Activated CD4-positive, alpha-beta T cell treated with anti-CD3 and anti-CD28 coated beads, Interleukin-2, amount 50 U/mL, for 48 hours (primary cell): ENCODE measurements at places on chromosomes 5 and 9.
A peak's percentile ranks its signal among the peaks of the same experiment; 100 is the strongest.

- DNase-seq, result no peak
These were observed 181.9 kb upstream of the HMHB1 start for GRCh38 chr5:143629871-143630659.

GRCh38 chr5:119527351-119527750 lies 75.1 kb downstream of the HSD17B4 start:
- DNase-seq, result no peak

DNA sequence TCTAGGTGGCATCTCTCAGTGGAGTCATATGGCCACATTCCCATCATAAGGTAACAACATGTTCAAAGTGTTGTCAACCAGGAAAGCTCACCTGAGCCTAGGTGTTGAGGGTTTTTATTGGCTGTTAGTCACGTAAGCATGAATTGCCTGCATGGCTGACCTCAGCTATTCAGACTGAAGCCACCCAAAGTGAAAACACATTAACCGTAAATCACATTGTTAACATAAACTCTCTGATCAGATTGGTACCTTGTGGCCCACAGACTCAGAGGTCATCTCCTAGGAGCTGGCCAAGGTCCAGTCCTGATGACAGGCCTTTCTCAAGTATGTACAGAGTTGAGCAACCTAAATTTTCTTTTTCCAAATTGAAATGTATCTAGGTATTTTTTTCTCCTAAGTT lies 26.7 kb downstream of the SRFBP1 start:
- DNase-seq, result no peak

DNA sequence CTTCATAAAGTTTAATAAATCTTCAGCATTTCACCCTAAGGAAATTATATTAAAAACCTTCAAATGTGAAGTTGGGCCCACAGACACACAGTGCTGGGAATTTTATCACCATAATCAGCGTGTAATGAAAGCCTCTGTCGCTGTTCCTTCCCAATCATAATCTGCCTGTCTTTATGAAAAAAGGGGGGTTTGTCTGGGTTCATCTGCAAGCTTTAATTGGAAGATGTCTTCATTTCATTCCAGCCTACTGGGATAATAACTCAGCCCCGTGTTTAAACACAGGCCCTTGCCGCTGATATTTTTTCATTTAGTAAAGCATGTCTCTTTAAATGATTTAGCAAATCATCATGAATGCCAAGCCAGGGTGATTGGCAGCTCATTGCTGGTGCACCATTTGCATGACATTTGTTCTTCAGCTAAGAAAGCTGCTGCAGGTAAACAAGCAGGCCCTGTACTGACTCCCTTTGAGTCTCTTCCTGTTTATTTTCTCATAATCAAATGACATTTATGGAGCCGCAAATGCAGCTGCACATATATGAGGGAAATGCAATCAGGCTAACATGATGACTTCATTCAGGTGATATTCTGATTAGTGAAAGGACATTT lies 362.9 kb upstream of the TLE4 start:
- DNase-seq, result no peak

DNA sequence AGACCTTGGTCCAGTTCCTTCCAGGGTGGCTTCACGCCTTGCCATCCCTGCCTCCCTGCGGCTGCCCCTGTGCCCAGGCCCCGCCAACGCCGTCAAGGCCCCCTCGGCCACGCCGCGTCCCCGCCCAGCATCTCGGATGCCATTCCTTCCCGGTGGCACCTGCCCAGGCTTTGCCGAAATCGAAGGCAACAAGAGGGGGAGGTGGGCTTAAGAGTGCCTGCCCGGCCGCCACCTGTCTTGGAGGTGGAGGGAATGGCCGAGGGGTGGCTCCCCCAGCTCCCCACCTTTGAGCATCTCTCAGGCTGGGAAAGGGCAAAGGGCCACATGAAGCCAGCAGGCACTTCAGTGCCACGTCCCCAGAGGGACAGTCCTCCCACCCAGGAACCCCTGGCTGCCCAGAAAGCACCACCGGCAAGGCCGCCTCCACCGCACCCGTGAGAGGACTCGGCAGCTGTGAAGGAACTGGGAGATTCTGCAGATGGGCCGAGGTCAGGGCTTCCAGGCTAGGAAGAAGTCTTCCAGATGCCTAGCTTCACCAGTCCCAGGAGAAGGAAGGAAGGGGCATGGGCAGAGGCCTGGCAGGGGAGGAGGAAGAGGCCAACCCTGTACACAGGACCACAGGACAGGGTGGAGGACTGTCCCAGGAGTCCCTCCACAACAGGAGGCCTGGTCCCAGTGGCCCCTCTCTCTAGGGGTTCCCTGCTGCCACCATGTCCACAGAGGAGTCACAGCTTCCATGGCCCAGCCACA lies 218.0 kb downstream of the FANCC start:
- DNase-seq, result no peak

DNA sequence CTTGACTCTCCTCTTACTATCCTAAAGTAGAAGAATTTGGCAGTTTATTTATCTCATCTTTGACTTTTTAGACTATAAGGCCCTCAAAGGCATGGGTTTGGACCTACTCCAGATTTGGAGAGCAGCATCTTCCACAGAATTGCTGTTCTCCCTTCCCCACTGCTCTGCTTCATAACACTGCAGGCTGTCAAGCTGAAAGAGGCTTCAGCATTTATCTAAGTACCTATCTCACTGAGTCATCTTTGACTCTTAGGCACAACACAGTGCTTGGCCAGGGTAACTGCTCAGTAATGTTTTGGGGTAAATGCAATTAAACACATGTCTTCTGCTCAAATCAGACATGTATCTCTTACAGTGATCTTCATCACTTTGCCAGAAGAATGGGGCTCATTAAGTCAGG lies 60.6 kb downstream of the GRIN3A start:
- no peak for DNase-seq

GRCh38 chr5:171342362-171343111 lies 33.5 kb downstream of the TLX3 start:
- DNase-seq, result peak; percentile 21

DNA sequence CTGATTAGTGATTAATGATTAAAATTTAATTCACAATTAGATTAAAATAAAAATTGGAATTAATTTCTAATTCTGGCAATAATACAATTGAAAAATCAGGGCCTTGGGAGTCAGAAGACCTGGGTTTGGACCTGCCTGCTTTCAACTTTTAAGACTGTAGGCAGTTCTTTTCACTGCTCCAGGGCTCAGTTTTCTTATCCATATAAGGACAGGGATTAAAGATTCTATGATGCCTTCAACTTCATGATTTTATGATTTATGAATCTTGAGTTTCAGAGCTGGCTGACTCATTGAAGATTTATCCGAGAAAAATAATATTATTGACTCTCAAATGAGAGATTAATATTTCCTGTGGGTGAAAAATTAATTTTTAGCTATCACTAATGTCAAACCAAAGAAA lies 208.6 kb upstream of the ANKH start:
- no peak for DNase-seq

DNA sequence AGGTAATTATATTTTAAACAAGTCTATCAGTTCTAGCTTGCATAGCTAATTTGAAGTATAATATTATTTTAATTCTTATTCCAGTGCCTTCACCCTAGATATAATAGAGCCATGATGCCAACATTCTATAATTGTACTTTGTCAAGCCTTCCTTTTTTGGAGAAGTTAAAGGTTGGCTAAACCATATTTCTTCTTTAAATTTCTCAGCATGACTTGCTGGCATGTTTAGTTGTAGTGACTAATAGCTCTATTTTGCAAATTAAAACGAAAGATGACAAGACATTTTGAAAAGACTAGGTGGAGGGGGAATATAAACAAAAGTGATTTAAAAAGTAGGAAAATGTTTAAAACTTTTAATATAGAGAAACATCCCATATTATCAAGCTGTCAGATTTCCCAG lies 400.7 kb downstream of the PSAT1 start:
- DNase-seq, result no peak

DNA sequence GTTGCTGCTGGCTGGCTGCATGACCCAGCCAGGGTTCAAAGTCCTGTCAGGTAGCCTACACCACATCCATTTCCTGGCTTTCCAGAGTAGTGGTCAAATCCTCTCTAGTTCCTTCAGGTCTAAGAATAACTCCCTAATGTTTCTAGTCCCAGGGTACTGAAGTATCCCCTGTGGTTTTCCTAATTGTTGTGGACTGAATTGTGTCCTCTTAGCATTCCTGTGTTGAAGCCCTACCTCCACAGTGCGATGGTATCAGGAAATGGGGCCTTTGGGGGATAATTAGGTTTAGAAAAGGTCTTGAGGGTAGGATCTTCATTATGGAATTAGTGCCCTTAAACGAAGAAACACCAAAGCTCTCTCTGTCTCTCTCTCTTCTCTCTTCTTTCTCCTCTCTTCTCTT lies 191.8 kb upstream of the CCNG1 start:
- no peak for DNase-seq

DNA sequence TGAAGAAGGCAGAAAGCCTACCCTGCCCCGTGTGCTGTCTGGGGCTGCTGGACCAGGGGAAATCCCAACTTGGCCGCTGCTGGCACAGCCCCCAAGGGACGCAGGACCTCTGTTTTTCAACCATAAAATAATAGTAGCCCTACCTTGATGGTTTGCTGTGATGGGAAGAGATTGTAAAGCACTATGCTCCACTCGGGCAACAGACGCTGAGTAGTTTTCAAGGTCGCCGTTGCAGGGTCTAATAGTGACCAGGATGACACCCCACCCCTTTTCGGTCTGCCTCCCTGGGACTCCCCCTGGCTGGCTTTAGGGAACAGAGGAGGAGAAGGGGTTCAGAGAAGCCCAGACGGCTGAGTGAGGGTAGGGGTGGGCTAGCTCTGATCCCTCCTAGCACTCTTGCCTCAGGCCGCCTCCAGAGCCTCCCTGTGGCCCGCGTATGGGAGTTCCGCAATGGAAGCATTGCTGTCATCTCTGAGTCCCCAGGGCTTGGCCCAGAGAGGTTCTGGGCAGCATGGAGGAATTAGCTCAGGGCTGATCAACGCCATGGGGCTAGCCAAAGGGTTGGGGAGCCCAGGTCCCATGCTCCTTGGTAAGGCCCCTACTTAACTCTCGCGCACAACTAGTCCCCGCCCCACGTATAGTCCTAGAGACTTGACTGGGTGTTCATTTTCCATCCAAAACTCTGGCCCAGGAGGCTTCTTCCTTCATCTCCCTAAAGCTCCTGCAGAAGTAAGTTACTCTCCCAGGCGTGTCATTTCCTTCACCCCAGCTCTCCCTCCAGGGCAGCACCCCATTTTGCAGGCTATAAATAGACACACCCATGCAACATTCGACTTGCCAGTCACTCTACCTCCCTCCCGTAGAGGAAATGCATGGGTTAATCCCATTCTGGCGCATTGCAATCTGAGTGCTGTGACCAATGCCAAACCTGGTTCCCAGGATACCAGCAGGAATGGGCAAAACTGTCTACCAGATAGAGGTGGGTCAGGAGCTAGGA lies 1.1 kb upstream of the IRF1 start:
- no peak for DNase-seq

- no peak for DNase-seq
These were observed 2.8 kb upstream of the SMARCA2 start for GRCh38 chr9:2012347-2012746.
